ENCODE measurements at places on chromosomes 11 and 22.

DNA sequence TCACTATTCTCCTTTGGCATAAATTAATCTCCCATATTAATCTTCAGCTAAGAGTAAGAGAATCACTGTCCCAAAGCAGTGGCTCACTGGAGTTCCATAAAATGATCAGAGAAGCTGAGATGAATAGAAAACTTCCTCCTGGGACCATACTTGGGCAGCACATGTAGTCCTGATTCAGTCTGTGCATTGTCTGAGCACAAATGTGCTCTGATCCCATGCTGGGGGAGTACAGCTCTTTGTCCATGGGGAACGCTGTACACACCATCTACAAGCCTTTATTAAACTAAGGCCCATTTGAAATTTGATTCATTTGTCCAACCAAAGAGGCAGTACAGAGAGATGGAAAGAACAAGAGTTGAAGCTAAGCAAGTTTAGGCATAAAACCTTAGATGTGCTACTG, 147.4 kb upstream of the PGR start:
- no peak for DNase-seq

DNA sequence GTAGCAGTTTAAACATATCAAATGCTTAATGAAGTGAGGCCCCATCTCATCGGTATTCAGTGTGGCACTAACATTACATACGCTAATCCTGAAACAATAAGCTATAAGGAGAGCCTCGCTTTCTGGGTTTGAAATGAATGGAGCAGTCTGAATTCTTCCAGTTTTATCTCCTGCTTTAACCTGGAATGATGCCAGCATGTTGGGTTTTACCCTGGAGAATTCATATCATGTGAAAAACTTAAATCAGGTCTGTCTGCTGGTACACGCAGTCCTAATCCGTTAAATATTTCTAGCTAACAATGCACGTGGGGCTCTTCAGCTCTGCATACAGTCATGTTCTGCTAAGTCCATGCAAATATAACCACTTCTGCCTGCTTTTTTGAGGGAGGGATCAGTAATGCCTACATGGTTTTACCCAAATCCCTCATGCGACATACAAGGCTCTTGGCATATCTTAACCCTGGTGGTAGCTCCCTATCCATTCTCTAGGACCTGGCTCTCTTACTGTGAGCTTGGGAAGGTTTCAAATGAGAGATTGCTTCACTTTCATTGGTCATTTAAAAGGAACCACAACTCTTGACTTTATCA, 92.7 kb downstream of the COMMD9 start:
- DNase-seq = no peak

DNA sequence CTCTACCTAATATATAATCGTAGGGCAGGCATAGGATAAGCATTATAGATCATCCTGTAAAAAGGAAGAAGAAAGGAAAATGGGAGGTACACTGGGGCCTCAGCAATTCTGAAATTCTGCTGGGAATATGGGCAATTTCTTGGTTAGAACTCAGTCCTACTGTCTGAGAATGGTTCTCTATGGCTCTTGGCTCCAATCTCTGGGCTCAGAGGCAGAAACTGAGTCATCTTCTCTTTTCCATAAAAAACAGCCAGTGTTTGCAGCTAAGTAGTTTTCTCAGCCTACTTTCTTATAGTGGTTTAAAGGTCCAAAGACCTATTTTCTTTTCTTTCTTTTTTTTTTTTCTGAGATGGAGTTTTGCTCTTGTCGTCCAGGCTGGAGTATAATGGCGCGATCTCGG, 135.8 kb upstream of the ZBED5 start:
- DNase-seq = no peak

- DNase-seq = no peak
These were observed 75.8 kb downstream of the BUD13 start for GRCh38 chr11:116697011-116697410.
